ENCODE measurements at places on chromosomes 4 and X. TPM values are rescaled to one million over a fixed set of nuclear protein-coding genes. Genes with fewer than 3 reads are reported as not detected.

The MSANTD1 gene
- polyA plus RNA-seq = 0.36 TPM

The GLRB gene
- polyA plus RNA-seq = 5.2 TPM

The LRP2BP gene
- polyA plus RNA-seq = 0.34 TPM

The SLC9B1 gene
- 0.37 TPM for polyA plus RNA-seq

The FOXR2 gene
- polyA plus RNA-seq = not detected

The NOX1 gene
- polyA plus RNA-seq = 0.02 TPM

The SAGE1 gene
- not detected for polyA plus RNA-seq

The LEF1 gene
- 1.00 TPM for polyA plus RNA-seq

The RNF212 gene
- 17.4 TPM for polyA plus RNA-seq

The TMEM185A gene
- polyA plus RNA-seq = 6.5 TPM

The ARL9 gene
- polyA plus RNA-seq = not detected

The NR3C2 gene
- polyA plus RNA-seq = 3.1 TPM

The ADH1B gene
- 214 TPM for polyA plus RNA-seq

The MED28 gene
- 13.1 TPM for polyA plus RNA-seq

The GYPE gene
- 0.15 TPM for polyA plus RNA-seq

The TSPAN7 gene
- polyA plus RNA-seq = 29.6 TPM

The LDB2 gene
- 37.7 TPM for polyA plus RNA-seq

The DMD gene
- 11.5 TPM for polyA plus RNA-seq

The RIBC1 gene
- 0.43 TPM for polyA plus RNA-seq

The GLUD2 gene
- 3.7 TPM for polyA plus RNA-seq

The AFM gene
- polyA plus RNA-seq = not detected

The OTC gene
- 2.6 TPM for polyA plus RNA-seq

The ADD1 gene
- polyA plus RNA-seq = 66.5 TPM

The LRRC66 gene
- polyA plus RNA-seq = 0.27 TPM

The SSX2 gene
- not detected for polyA plus RNA-seq
